ENCODE measurements at places on chromosomes 1 and 21.

DNA sequence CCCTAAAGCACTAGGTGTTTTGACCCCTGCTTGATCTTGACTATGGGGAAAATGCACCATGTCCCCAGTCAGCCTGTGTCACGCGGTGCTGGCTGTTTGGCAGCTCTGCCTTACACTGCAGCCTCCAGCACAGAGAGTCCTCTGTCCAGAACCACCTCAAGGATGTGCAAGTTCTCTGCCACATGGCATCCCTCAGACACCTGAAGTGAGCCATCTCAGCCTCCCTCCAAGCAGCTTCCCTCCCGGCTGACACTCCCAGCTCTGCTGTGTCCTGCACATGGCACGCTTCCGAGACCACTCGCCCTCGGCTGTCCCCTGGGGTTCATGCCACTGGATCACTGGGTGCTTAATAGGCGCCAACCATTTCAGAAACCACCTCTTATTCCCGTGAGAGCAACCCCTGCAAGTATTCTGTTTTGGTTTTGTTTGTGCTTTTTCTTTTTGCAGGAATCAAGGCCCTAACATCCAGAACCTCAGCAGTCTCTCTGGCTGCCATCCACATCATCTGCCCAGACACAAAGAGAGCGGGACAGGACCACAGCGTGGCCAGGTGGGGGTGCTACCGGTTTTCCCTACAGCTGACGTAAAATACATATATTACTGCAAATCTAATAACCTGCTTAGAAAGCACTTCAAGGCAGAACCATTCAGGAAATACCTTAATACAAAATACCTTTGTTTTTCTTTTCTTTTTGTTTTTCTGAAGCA, 45.7 kb downstream of the CAPZB start:
- DNase-seq = peak; percentile 46

- DNase-seq = no peak
Observed at GRCh38 chr1:64047549-64047996, 155.8 kb upstream of the UBE2U start.

- no peak for DNase-seq
Observed at GRCh38 chr1:26938004-26938658, 16.6 kb downstream of the NUDC start.

DNA sequence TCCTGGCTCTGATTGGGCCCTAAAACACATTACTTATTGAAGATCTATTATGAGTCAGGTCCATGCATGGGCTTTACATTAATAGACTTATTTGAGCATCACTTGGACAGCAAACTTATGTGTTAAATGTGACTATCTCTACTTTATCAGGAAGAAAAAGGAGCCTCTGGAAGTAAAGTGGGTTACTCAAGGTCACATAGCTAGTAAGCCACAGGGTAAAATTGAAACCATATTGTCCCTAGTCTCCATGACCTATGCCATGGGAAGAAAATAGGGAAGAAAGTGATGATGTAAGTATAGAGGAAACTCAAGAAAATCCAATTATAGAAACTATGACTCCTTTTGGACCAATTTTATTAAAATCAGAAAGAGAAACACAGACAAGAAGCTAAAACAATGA, 555.3 kb downstream of the NUF2 start:
- no peak for DNase-seq

- peak; percentile 73 for DNase-seq
Observed at GRCh38 chr1:228465571-228466146, 21.5 kb upstream of the RNF187 start.

Data from activated CD4-positive, alpha-beta memory T cell treated with anti-CD3 and anti-CD28 coated beads for 36 hours (primary cell).